ENCODE measurements at places on chromosomes 3 and 15.

DNA sequence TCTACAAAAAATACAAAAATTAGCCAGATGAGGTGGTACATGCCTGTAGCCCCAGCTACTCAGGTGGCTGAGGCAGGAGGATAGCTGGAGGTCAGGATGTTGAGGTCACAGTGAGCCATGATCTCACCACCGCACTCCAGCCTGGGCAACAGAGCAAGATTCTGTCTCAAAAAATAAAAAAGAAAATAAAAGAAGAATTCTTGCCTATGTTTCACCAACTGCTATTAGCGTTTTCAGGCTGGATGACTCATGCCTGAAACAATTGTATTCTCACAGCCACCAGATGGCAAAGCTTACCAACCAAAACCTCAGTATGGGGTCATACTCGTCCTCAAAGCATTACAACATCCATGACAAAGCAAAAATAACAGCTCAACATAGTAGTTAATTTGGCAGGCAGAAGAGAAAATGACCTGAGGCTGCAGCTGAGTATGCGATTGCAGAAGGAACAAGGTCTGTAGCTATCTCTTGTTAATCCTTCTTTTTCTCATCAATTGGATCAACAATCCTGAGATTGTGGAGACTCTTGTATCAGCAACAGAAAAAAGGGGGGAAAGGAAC is 52.2 kb downstream of the TP53BP1 start:
- DNase-seq = no peak

DNA sequence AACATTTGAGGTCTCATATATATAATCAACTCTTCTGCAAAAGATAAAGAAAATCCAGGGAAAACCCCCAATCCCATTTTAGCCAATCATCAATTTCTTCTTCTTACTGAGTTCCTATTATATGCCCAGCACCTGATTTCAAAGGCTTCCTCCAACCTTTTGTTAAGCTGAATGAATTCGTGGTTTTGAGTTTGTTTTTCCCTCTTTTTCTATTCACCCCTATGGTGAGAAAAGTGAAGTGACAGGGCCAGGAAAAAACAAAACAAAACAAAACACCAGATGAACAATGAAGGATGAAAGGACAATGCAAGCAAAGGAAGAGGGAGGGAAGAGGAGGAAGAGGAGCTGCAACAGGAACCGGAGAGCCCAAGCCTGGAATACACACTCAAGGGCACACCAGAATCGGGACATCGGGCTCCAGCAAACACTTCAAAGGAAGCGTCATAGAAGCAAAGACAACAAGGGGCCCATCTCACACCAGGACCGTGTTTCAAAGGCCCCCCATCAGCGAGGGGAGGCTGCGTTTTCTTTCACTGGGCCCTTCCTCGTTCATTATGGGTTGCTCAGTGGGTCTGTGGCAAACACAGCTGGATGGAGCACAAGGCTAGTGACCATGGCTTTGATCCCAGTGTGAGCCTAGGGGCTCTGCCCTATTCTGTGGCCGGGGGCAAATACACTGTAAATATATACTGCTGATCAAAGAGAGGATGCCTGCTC is 50.2 kb downstream of the VGLL4 start:
- DNase-seq = no peak

GRCh38 chr3:197114007-197114406 is 84.4 kb upstream of the MELTF start:
- no peak for DNase-seq

GRCh38 chr3:69462022-69462825 is 76.3 kb upstream of the FRMD4B start:
- no peak for DNase-seq

GRCh38 chr3:81024560-81024959 is 736.9 kb downstream of the GBE1 start:
- no peak for DNase-seq

DNA sequence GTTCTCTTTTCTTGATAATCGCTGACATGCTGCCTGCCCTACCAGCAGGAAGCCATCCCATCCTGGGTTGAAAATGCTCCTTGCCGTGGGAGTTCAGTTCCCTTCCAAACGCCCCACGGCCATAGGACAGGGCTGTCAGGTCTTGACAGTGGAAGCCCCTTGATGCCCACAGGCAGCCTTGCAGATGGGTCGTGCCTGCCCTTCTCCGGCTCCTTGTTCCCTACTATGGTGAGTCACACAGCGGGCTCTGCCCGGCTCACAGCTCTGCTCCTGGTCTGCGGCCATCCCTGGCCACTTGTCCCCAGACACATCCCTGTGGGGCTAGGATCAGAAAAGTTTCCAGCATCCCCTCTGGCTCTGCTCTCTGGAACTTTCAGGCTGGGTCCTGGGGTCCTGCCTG is 6.2 kb upstream of the APBA2 start:
- DNase-seq = no peak

- no peak for DNase-seq
Observed at GRCh38 chr15:69467636-69468035, 15.0 kb downstream of the RPLP1 start.

- DNase-seq = no peak
Observed at GRCh38 chr15:80811781-80812315, 32.7 kb downstream of the CEMIP start.

- DNase-seq = no peak
Observed at GRCh38 chr3:76436894-76437293, 603.0 kb upstream of the ROBO2 start.

DNA sequence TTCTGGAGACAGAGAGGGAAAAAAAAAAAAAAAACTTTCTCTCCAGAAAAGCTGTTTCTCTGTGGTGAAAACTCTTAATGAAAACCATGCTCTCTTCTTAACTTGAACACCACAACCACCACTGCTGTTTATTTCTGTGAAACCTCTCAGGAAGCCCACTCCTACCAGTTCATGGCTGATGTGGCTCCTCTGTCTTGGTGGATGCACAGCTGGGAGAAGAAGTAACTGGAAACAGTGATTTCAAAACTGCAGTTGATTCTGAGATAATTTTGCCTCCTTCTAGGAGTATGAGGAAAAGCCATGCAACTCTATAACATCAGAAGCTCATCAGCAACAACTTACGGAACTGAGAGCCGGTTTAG is 40.2 kb upstream of the PYGO1 start:
- no peak for DNase-seq

DNA sequence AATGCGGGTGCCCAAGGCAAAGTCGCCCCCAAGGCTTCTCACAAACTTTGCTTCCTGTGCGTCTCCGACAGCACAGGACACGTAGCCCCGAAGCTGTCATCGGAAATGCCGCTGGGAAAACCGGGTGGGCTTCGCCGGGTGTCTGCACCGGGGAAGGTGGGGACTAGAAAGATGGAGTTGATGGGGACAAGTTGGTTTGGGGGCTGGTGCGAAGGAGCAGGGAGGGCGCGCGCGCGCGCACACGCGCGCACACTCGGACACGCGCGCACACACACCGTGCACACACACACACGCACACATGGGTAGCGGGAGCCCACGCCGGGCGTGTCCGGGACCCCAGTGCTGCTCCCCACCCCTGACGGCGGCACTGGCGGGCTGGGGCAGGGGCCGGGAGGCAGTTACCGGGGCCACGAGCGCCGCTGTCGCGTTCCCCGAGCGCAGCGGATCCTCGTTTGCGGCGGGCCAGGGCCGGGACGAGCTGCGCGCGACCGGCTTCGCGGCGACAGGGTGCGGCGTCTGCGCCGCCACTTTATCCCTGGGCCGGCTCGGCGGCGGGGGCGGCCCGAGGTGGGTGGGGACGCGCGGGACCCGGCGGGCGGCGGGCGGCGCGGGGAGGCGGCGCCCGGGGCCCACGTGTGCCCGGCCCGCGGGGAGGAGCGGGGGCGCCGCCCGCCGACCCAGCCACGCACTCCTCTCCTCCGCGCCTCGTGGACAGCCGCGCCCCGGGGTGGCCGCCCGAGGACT is 539 bp upstream of the MGLL start:
- DNase-seq = no peak

DNA sequence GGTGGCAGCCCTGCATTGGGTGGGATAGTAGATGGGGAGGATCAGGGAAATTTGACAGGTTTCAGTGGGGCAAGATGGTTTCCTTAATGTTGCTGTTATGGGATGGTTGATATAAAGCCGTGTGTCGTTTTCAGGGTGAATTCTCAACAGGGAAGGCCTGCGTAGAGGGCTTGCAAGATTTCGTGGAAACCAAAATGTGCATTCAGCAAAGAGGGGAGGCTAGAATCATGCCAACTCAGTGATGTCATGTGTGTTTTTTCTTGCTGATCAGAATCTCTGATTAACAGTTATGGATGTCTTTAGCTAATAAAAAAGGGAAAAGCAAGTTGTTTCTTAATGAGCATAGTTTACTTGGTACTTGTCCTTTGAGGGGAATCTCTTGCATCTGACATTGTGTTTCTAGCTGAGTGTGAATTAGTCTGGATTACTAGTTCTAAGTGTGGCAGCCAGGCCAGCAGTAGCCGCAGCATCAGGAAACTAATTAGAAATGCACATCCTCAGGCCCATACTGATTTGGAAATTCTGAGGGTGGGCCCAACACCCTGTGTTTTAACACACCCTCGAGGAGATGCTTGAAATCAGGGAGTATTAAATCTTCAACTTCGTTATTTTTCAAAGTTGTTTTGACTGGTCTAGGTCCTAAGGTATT is 24.8 kb downstream of the MRAS start:
- DNase-seq = no peak

- no peak for DNase-seq
Observed at GRCh38 chr15:68584756-68585573, 6.2 kb downstream of the CORO2B start.

- no peak for DNase-seq
Observed at GRCh38 chr15:29092376-29093064, 177.1 kb downstream of the NSMCE3 start.

DNA sequence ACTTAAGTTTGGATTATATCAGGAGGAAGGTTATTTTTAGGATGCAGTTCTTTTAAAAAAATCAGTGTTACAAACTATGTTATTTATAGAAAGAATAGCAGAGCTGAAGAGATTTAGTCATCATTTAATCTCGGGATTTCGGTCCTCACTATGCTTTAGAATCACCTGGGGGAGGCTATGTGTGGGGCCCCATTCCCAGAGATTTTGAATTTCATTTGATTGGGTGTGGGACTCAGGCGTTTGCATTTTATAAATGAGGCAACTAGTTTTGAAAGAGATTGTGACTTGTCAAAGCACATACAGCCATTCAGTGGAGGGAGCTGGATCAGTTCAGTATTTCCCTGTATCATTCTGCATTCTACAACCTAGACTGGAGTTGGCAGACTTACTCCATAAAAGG is 36.8 kb downstream of the TFG start:
- no peak for DNase-seq

DNA sequence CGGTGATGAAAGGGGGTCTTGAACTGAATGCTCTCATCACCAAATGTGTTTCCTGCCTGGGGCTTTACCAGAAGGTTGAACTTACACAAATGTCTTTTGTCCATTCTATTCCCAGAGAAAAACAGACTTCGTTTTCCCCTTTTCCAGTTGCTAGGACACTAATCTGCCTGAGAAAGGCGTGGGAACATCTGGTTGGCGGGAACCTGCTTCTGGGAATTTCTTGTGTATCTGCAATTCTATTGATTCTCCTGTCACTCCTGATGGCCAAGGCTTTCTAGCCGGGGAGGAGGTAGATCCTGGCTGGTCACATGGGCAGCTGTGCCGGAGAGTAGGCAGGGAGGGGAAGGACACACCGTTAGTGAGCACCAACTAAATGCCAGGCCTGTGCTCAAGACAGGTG is 31.1 kb upstream of the CCDC174 start:
- DNase-seq = no peak

- DNase-seq = no peak
Observed at GRCh38 chr3:184117636-184118035, 17.5 kb upstream of the EIF2B5 start.

DNA sequence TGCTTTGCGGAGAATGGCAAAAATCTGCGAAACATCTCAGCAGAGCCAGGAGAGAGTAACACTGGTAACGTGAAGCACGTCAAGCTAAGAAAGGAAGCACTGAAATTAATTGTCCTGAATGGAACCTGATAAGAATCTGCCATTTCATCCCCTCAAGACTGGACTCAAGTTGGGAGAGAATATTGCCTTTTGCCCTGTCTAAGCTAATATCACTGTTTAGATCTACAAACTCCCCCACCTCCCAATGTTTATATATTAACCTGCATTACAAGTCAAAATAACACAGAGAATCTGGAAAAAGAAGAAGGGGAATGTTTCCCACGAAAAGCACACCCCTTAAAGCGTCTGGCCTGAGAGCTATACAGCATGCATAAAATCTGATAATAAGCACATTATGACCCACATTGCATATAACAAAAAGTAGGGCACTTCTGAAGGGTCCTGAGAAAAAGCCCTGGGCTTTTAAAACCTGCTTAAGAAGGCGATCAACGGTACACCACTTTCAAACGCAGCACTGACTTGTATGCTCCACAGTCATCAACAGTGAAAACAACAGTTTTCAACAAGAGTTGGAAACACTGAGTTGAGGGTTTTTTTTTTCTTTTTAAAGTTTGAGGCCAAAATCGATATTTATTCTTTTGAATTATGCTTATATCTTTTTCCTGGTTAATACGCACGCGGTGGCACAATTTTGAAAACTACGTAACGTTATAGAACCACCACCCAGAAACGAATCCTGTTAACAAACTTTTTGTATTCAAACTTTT is 1.4 kb upstream of the KAT2B start:
- DNase-seq = no peak

- DNase-seq = no peak
Observed at GRCh38 chr3:37321377-37321781, 147.0 kb upstream of the LRRFIP2 start.
